ENCODE measurements at places on chromosomes 7 and 10.

DNA sequence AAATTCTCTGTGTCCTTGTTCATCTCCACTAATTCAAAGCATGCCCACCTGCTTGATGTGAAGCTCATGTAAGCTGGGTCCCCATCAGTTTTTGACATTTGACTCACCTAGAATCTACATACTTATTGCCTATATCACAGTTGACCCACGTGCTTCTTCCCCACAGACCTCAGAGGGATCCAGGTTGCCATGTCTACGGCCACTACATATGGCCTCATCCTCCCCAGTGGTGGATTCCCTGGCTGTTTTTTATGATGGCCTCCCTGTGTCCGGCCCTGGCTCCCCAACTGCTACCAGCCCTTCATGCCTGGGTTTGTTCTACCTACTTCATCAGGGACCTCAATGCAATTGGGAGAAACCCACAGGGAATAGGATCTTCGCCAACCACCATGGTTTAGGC, 187.4 kb upstream of the GDF10 start:
- DNase-seq = no peak

GRCh38 chr7:130273933-130274255, 7.2 kb downstream of the CPA2 start:
- peak; percentile 54 for DNase-seq

GRCh38 chr7:31835471-31835870, 148.5 kb downstream of the PPP1R17 start:
- no peak for DNase-seq

DNA sequence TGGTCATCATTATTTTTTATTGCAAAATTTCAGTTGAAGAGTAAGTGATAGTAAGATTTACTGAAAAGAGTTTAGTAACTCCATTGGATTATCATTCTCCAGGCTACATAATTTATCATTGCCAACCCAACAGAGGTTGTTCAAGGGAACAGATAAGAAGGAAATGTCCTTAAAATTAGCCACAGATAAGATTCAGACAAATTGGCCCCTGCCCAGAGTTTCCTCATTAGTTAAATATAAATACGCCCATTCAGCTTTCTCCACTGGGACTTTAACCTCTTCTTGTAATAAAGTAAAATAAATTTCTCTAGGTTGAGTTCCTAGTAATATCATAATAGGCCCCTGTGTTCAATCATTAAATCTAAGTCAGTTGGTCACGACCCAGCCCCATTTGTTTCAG, 27.7 kb upstream of the PHYHIPL start:
- no peak for DNase-seq

GRCh38 chr10:30791197-30791611, 161.7 kb upstream of the LYZL2 start:
- DNase-seq = no peak

DNA sequence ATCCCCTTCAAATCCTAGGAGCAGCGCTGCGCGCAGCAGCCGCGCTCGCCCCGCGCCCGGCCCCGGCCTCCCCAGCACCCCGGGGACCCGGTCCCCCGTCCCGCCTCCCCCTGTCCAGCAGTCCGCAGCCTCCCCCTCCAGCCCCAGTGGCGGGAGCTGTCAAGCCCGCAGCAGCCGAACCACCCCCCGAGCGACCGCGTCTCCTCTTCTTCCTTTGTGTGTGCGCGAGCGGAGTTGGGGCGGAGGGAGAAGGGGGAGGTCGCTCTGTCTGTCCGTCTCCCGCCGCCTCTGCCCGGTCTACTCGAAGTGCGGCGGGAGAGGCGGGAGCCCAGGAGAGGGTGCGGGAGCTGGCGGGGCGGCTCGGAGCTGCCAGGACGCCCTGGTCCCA, 375 bp upstream of the CHN2 start:
- DNase-seq = no peak

- no peak for DNase-seq
These were observed 1289.7 kb upstream of the SORCS1 start for GRCh38 chr10:108454224-108454623.

GRCh38 chr10:15879663-15880062, 19.4 kb upstream of the MINDY3 start:
- DNase-seq = no peak

DNA sequence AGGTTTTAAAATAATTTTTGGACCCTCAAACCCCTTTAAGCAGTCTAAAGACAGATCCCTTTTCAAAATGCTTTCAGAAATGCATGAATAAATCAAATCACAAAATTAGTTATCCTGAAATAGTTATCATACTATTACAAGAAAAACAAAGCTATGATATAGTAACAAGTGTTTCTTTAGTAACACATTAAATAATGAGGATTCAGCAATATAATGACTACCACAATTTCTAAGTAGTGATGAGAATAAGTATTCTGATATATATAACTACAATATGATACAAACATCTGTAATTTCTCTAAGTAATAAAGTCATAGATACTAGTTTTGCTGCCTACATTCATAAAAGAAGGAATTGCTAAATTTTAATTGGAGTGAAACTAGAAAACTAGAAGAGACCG, 53.0 kb upstream of the TMEM168 start:
- no peak for DNase-seq

GRCh38 chr7:26489391-26489790, 197.7 kb downstream of the SNX10 start:
- DNase-seq = no peak

- DNase-seq = no peak
These were observed 53.8 kb downstream of the PANK1 start for GRCh38 chr10:89591111-89591795.

DNA sequence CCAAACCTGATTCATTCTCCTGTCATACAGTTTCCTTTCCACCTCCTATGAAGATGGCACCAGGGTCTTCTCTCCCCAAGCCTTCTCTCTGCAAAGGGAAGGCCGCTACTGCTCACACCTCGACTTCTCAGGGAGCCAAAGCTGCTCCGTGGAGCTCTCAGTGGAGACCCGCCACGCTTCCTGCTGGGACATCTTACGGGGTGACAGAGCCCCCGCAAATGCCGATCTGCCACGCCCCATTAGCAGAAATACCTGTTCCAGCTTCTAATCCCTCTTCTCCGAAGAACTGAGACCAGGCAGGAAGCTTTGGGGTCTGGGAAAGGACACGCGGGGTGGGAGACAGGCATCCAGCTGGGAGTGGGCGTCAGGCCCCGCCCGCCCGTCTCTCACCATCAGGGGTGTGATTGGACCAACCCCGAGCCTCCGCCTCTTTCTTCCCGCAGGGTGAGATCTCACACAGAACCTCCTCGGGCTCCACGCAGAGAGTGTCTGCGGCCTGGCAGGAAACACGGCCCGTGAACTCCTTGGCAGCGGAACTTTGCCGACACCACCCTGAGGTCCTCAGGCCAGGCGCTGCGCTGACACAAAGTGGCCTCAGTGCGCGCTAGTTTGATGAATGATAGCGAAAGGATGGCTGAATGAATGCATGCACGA, 12.0 kb upstream of the CALML5 start:
- no peak for DNase-seq

GRCh38 chr10:132807621-132808049, 21.7 kb upstream of the NKX6-2 start:
- no peak for DNase-seq

GRCh38 chr7:142811154-142811737, 40.5 kb downstream of the PRSS2 start:
- DNase-seq = peak; percentile 64

DNA sequence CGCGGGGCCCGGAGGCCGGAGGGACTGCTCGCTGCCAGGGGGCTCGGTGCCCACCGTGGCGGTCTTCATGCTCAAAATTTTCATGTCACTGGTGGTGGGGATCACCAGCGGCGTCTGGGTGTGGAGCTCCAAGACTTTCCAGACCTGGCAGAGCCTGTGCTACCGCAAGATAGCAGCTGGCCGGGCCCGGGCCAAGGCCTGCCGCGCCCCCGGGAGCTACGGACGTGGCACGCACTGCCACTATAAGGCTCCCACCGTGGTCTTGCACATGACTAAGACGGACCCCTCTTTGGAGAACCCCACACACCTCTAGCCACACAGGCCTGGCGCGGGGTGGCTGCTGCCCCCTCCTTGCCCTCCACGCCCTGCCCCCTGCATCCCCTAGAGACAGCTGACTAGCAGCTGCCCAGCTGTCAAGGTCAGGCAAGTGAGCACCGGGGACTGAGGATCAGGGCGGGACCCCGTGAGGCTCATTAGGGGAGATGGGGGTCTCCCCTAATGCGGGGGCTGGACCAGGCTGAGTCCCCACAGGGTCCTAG, 2.0 kb downstream of the FZD9 start:
- DNase-seq = no peak

- no peak for DNase-seq
These were observed at the start of gene CYP3A5 for GRCh38 chr7:99679400-99680191. Gene CYP3A5, minus strand, starts transcription at chr7:99679996. Its CDS starts 100 bp downstream, at chr7:99679896.

DNA sequence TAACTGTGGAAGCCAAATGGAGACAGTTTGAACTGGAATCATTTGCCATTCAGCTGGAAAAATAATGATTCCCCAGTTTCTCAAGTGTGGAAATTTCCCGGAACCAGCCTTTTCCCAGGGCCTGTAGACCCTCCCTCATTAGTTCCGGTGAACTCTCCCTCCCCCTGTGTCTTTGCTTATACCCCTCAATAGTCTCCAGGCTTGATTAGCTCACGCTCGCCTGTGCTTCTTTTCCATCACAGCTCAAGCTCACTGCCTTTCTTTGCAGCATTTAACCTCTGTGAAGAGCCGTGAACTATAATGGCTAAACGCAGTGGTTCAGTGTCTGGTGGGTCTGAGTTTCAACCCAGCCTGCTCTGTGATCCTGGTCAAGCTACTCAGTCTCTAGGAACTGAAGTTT, 690.8 kb downstream of the INHBA start:
- DNase-seq = no peak

DNA sequence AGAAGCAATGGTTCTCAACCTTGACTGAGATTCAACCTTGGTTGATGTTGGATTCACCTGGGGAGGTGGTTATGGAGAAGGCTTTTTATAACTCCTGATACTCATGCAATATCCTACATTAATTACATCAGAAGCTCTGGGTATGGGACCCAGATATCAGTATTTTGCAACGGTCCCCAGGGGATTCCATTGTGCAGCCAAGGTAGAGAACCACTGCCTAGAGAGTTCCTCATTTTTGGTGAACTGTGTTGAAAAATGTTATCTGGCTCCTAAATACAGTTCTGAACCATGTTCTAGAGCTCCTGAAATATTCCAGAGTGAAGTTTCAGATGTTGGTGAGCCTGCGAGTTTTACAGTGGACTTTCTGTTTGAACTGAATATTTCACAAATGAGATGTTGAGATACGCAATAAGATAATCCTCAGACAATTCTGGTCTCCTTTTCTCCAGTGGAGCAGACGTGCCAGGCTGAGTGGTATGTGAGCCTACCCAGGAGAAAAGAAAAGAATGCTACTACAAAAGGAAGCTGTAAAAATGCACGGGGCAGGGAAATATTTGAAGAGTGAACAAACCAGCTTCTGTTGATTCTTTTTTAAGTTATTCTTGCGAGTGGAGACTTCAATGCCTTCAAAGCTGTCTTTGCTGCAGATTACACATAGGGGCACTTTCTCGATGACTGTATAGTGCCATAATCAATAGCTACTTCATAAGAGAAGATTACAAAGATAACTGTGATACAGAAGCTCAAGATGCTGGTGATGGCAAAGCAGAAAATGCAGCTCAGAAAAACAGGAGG, 13.6 kb upstream of the C10orf120 start:
- no peak for DNase-seq

GRCh38 chr7:128302139-128302538, 41.6 kb downstream of the RBM28 start:
- no peak for DNase-seq

GRCh38 chr10:129863201-129863663, 100.8 kb downstream of the EBF3 start:
- no peak for DNase-seq

- no peak for DNase-seq
These were observed 9.8 kb downstream of the RBP4 start for GRCh38 chr10:93591065-93591808.

DNA sequence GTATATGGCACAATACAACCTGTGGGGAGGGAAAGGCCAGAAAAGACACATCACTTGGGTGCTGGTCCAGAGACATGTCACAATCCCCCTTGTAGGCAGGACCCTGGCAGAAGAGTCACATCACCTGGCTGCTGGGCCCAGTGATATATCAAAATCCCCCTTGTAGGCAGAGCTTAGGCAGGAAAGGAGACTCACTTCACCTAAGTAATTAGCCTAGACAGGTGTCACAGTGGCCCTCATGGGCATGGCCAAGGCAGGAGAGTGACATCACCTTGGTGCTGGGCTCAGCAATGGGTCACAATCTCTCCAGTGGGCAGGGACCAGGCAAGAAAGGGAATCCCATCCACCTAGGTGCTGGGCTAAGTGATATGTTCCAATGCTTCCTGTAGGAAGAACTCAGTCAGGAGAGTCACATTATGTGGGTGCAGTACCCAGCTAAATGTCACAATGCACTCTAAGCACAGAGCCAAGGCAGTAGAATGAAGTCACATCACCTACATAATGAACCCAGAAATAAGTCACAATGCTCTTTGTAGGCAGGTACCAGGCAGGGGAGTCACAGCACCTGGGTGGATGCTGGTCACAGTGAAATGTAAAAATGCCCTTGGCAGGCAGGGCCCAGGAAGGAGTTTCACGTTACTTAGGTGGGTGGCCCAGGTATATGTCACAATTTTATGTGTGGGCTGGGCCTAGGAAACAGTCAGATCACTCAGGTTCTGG, 18.9 kb upstream of the ZNF736 start:
- no peak for DNase-seq

GRCh38 chr7:157520249-157520648, 183.4 kb downstream of the DNAJB6 start:
- DNase-seq = no peak

- peak; percentile 36 for DNase-seq
These were observed 113.3 kb upstream of the CREB5 start for GRCh38 chr7:28298870-28299518.

DNA sequence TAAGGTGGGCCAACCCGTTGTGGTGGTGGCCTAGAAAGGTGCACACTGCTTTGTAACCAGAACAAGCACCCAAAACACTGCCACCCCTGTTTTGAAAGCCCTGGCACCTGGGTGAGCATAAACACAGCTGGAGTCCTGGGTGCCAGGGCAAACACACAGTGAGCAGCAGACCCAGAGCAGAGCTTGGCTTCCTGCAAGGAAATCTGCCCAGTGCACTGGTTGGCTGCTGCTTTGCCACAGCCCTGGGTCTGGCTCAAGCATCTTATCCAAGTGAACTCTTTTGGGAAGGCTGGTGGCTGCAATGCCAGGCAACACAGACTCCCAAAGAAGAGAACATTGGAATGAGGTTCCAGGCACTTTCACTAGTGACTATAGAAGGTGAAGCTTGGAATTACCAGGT, 145.5 kb upstream of the PDE1C start:
- no peak for DNase-seq

DNA sequence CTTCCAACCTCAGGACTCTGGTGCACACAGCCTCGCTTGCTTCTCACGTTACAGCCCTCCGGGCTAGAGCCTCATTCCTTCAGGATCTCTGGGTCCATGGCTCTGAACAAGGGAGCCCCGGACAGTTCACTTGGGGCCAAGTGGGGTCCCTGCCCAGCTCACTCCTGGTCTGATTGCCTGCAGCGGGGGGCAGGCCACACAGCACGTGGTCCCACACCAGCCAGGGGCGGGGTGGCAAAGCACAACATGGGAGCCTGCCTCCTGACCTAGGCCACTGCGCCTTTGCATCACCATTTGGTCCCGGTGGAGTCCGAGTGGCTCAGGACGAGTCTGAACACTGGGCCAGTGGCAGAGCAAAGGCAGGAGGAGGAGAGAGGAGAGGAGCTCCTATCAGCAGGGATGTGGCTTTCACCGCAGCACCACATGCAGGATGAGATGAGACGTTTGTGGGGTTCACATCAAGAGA, 13.4 kb upstream of the CRYGN start:
- no peak for DNase-seq

GRCh38 chr10:94402843-94403379, 570 bp downstream of the TBC1D12 start:
- peak; percentile 52 for DNase-seq

- peak; percentile 78 for DNase-seq
These were observed 29.7 kb upstream of the SEC61G start for GRCh38 chr7:54788664-54789063.
